ENCODE measurements at places on chromosomes 5 and 9. TPM values are rescaled to one million over a fixed set of nuclear protein-coding genes. Genes with fewer than 3 reads are reported as not detected.

DNA sequence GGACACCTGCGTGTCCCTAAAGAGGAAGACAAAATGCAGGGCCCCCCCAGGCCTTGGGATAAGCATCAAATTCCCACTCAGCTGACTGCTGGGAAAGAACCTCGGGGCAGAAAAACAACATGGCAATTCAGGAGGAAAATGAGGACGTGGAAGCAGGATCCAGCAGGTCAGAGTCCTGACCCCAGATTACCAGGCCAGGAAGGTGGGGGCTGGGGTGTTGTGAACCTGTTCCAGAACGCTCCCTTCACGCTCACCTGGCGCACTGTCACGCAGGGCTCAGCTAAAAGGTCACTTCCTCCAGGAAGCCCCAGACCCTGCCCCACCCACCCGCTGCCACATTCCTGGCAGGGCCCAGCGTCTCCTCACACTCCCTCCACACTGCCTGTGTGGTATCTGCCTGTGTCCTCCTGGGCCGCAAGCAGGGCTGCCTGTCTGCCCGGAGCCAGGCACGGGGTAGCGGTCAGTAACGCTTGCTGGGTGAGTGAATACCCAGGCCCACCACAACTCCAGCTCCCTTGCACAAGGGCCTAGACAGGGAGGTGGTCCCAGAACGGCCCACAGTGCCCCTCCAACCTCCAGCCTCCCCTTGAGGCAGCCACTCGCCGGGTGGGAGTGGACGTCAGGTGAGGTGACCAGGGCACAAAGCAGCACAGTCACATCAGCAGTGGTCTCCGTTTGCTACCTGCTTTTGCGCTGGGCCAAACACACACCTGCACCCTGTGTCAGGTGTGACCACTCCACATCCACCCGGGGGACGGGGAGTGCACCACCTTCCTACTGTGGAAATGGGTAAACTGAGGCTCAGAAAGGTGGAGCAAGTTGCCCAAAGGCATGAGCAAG, 18.1 kb downstream of the VAV2 start:
- no peaks in the 10 kb centered on the region for H3K4me1 ChIP-seq
- no peaks in the 10 kb centered on the region for H3K36me3 ChIP-seq
- no peaks in the 10 kb centered on the region for H3K27me3 ChIP-seq

GRM6 gene
- total RNA-seq, result not detected

- no peaks in the 10 kb centered on the region for H3K36me3 ChIP-seq
- H3K4me3 ChIP-seq, result peak overlapping the region; percentile 73
- H3K27me3 ChIP-seq, result peaks cover 27% of the 10 kb centered on the region
- no peak for DNase-seq
- no peaks in the 10 kb centered on the region for H3K4me1 ChIP-seq
These were observed 818 bp downstream of the PCDHGA10 start for GRCh38 chr5:141413540-141414069.

DNA sequence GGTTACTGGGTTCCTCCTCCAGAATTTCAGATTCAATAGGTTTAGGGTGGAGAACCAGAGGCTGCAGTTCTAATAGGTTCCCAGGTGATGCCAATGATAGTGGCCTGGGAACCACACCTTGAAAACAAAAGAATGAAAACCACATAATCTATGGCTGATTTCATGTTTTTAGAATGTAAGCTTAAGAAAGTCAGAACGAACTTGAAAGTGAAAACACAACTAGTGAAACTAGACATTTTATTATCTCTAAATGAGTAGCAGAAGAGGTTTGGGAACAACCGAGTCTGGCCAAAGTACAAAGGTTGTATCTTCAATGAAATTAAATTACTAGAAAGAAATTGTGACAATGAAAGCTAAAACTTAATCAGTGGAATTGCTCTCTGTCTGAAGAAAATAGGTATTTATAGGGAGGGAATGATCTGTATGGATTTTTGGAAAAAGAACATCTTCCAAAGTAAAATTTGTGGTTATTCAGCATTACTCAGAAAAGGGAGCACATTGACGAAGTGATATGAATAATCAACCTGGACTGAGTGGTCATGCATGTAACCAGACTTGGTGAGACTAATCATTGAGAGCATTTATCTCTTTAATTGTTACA, 24.9 kb upstream of the CEP120 start:
- no peak for DNase-seq
- H3K4me1 ChIP-seq, result no peaks in the 10 kb centered on the region
- no peaks in the 10 kb centered on the region for H3K36me3 ChIP-seq

SHC3 gene
- total RNA-seq, result 0.11 TPM

DNA sequence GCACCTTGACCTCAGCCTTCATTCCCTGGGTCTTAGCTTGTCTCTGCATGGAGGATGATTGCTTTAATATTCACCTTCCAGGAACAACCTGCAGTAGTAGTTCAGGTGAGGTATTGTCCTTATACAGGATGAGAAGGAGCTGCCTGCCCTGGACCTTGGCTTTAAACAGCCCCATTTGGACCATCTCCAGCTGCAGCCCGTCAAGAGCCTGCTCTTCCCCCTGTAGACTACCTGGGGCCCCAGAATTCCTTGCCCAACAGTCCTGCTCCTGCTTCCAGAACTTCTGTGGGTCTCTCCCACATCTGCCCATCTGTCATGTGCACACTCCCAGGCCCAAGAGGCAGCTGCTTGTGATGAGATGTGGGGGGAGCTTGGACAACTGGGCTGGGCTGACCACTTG, 12.2 kb upstream of the OTP start:
- H3K4me3 ChIP-seq, result no peak overlapping the region
- no peaks in the 10 kb centered on the region for H3K4me1 ChIP-seq
- no peaks in the 10 kb centered on the region for H3K36me3 ChIP-seq
- H3K27me3 ChIP-seq, result no peaks in the 10 kb centered on the region

DNA sequence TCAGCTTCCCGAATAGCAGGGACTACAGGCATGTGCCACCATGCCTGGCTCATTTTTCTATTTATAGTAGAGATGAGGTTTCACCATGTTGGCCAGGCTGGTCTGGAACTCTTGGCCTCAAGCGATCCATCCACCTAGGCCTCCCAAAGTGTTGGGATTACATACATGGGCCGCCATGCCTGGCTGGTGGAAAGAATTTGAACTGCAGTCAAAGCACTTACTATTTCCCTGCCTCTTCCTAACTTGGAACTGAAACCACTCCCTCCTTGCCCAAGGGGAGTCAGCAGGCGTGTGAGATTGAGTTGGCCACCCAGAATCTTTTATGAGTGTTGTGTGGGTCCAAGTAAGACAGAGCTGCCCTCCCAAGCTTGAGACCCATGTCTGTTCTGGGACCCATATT, 86.1 kb upstream of the PTPN3 start:
- no peaks in the 10 kb centered on the region for H3K36me3 ChIP-seq
- H3K27me3 ChIP-seq, result no peaks in the 10 kb centered on the region
- H3K4me3 ChIP-seq, result no peak overlapping the region
- H3K4me1 ChIP-seq, result no peaks in the 10 kb centered on the region

DPP7 gene
- total RNA-seq, result 235 TPM

SAXO1 gene
- 0.27 TPM for total RNA-seq

DNA sequence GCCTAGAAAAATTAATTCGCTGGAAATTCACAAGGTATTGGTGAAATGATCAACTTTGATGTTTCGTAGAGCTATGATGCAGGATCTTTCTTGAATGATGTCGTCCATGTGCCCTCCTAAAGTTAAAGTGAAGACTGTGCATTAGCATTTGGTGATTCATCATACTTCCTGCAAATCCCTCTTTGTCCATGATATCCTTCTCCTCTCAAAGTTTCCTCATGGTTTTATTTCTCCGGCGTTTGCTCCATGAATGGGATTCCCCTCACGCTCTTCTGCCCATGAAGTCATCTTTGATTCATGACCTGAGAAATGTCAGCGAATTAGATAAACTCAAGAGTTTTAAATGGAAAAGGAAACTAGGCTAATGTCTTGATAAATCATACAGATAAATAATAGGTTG, 372.7 kb downstream of the PSAT1 start:
- H3K36me3 ChIP-seq, result no peaks in the 10 kb centered on the region
- no peak overlapping the region for H3K4me3 ChIP-seq
- no peaks in the 10 kb centered on the region for H3K4me1 ChIP-seq
- no peak overlapping the region for H3K27ac ChIP-seq
- H3K27me3 ChIP-seq, result no peaks in the 10 kb centered on the region

GFI1B gene
- 2.7 TPM for total RNA-seq

DNA sequence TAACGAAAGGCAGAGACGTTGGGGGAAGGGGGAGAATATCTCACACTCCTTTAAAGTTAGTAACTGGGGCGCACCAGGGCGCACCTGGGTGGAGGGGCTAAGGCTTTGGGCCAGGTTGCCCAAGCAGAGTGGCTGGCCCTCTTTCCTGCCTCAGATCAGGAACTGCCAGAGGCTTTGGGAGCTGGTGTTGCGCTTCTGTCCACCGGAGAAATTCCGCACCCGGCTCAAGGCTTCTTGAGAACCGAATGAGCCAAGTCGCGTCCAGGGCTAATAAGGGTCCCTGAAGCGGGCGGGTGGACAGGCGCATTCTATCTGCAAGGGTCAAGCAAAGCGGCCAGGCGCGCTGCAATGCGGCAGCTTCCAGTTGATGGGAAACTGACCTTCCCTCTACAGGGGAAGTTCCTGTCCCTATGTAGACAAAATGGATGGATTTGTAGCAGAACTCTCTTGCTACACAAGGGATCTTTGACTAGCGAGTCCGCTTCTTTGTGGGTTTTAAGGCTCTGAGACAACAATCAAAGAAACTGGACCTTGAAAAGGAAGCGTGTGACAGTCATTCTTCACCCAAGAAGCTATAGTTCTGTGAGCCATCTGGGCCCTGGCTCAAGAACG, 5.5 kb downstream of the PAX5 start:
- peaks cover 62% of the 10 kb centered on the region for H3K27me3 ChIP-seq
- no peak overlapping the region for H3K27ac ChIP-seq
- H3K4me1 ChIP-seq, result peaks cover 56% of the 10 kb centered on the region
- H3K4me3 ChIP-seq, result no peak overlapping the region
- H3K36me3 ChIP-seq, result no peaks in the 10 kb centered on the region

GRCh38 chr5:89069591-89069990, 186.6 kb upstream of the MEF2C start:
- no peaks in the 10 kb centered on the region for H3K36me3 ChIP-seq
- H3K27ac ChIP-seq, result no peak overlapping the region
- no peaks in the 10 kb centered on the region for H3K4me1 ChIP-seq
- DNase-seq, result no peak
- no peak overlapping the region for H3K4me3 ChIP-seq

DNA sequence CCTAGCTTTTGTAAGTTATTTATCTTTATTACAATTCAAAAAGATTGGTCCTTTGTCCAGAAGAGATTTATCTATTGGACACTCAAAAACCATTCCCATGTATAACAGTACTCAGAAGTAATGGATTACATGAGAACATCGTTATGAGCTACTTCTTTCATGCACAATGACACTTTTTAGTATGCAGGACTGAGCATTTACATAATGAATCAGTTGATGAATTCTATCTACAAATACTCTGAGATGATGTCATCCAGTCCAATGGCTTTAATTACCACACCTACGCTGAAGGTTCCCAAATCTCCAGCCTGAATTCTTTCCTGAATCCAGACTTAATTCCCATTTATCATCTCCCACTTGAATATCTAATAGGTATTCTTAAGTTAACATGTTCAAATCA, 75.3 kb downstream of the PTBP3 start:
- no peak for DNase-seq
- no peaks in the 10 kb centered on the region for H3K27me3 ChIP-seq
- no peaks in the 10 kb centered on the region for H3K4me1 ChIP-seq
- H3K4me3 ChIP-seq, result no peak overlapping the region
- no peaks in the 10 kb centered on the region for H3K36me3 ChIP-seq

- no peaks in the 10 kb centered on the region for H3K36me3 ChIP-seq
- H3K4me1 ChIP-seq, result no peaks in the 10 kb centered on the region
- H3K27me3 ChIP-seq, result no peaks in the 10 kb centered on the region
- H3K27ac ChIP-seq, result peak overlapping the region; percentile 49
- peak overlapping the region; percentile 59 for H3K4me3 ChIP-seq
These were observed 11.0 kb upstream of the NANS start for GRCh38 chr9:98045234-98046179.

PCDHB16 gene
- not detected for total RNA-seq

GRCh38 chr9:74147906-74148305, 349.2 kb upstream of the RORB start:
- no peaks in the 10 kb centered on the region for H3K4me1 ChIP-seq
- H3K27me3 ChIP-seq, result no peaks in the 10 kb centered on the region
- H3K4me3 ChIP-seq, result no peak overlapping the region
- no peak for DNase-seq
- H3K36me3 ChIP-seq, result no peaks in the 10 kb centered on the region

DNA sequence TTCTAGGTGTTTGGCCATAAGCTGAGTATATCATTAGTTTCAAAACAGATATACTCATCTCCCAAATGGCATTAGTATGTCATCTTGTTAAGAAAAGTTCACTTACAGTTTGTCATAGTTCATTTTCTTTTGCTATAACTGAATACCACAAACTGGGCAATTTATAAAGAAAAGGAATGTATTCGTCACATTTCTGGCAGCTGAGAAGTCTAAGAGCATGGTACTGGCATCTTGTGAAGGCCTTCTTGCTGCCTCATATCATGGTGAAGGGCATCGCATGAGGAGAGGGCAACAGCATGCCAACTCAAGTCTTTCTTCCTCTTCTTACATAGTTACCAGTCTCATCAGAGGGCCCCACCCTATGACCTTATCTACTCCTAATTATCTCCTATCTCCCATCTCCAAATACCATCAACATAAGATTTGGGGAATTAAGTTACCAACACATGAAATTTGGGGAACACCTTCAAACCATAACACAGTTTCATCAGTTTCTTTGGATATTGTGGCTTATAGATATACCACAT, 20.4 kb upstream of the ITGA1 start:
- H3K27ac ChIP-seq, result no peak overlapping the region
- H3K4me3 ChIP-seq, result no peak overlapping the region
- no peak for DNase-seq
- peaks cover 10% of the 10 kb centered on the region for H3K4me1 ChIP-seq
- H3K27me3 ChIP-seq, result no peaks in the 10 kb centered on the region

SLC36A3 gene
- not detected for total RNA-seq

DNA sequence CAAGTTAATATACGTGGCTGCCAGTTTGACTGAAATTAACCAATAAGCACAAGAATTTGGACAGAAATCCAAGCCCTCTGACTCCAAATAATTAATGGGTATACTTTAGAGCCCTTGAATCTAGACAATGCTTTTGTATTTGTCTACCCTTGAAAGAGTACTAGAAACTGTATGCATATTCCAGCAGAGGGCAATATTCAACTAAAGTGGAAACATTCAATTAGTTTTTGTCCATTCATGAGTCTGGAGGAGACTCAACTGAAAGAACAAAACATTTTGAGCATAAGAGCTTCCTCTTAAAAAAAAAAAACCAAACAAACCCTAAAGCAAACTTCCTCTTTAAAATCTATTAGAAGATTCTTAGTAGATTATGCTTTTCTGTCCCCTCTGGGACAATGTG, 157.8 kb downstream of the ARHGEF28 start:
- no peaks in the 10 kb centered on the region for H3K36me3 ChIP-seq
- no peaks in the 10 kb centered on the region for H3K27me3 ChIP-seq
- no peak overlapping the region for H3K27ac ChIP-seq
- DNase-seq, result no peak
- H3K4me1 ChIP-seq, result no peaks in the 10 kb centered on the region

GRCh38 chr9:14563902-14564624, 129.2 kb downstream of the ZDHHC21 start:
- H3K36me3 ChIP-seq, result no peaks in the 10 kb centered on the region
- no peaks in the 10 kb centered on the region for H3K4me1 ChIP-seq
- no peak overlapping the region for H3K4me3 ChIP-seq
- H3K27me3 ChIP-seq, result no peaks in the 10 kb centered on the region
- no peak overlapping the region for H3K27ac ChIP-seq

- no peak overlapping the region for H3K4me3 ChIP-seq
- no peaks in the 10 kb centered on the region for H3K36me3 ChIP-seq
- no peak for DNase-seq
- H3K27me3 ChIP-seq, result no peaks in the 10 kb centered on the region
These were observed 153.3 kb upstream of the ERCC6L2 start for GRCh38 chr9:95722141-95722540.
